ELR (cell line): ENCODE measurements at places on chromosomes 5 and 9.

- no peak for DNase-seq
These were observed 13.4 kb downstream of the TGFBI start for GRCh38 chr5:136042156-136042555.

- DNase-seq, result no peak
These were observed 198.7 kb upstream of the MAP3K1 start for GRCh38 chr5:56616454-56617160.

- DNase-seq, result no peak
These were observed 387.7 kb upstream of the CLINT1 start for GRCh38 chr5:158246661-158247060.

- DNase-seq, result peak; percentile 45
These were observed 2.5 kb downstream of the SEMA5A start for GRCh38 chr5:9543311-9543920.
